ENCODE measurements at places on chromosomes 12 and 14.
A peak's percentile ranks its signal among the peaks of the same experiment; 100 is the strongest.

- DNase-seq: no peak
Measured at GRCh38 chr14:33857650-33858049, 93.2 kb downstream of the EGLN3 start.

DNA sequence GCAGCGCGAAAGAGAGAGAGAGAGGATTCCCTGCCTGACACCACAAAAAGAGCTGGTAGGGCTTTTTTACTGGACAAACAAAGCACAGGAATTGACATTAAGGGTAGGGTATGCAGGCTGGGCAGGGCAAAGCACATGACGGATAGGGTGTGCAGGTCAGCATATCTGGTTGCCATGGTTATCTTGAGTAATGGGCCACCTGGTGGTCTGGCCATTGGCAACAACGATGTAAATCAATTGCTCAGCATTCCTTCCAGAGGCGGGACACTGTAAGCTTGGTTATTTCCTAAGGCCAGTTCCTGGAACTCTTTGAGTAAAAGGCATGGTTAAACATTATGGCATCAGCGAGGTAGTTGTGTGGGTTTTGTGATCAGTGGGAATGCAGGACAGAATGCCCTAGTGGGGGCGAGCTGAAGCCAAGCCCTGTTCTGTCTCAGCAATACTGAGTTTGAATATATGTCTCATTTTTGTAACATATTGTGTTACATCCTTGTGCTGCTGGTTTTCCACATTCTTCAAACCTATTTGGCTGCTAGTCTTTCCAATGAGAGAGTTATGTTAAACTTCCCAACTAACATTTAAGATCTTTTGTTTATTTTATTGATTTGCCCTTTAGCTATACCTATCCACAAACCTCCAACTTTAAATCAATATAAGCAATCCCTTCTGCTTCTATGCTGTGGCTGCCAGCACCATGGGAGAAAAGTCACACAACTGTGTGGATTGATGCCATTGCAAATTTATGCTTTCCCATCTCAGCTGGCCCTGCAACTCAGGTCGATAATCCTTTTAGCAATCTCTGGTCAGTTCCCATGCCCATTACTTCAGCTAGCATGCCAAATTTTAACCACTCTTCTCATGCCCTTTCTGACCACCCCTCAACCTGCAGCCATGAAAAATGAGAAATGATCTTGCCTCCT is 396.7 kb upstream of the PDE3A start:
- DNase-seq: no peak

DNA sequence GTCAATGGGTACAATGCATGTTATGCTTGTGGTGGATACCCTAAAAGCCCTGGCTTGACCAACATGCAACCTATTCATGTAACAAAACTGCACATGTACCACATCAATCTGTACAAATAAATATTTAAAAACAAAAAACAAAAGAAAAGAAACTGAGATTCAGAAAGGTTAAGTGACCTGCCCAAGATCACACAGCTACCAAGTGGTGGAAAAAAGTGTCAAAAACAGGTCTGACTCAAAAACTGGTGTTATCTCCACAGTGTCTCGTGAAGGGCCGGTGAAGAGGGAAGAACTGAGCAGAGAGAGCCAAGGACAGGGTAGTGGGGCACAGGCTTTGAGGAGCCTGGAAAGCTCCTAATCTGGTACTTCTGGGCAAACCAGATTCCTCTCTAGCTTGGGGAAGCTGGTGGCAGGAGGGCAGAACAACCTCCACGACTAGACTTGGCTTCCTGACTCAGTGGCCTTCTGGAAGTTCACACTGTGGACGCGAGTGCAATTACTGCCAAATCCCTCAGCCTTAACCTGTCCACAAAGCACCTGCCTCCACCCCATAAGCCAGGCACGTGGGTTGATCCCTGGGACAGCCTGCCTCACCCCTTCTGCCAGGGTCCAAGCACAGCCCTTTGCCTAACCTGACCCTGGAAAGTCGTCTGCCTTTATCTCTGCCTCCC is 15.6 kb downstream of the ZBTB39 start:
- DNase-seq: peak; percentile 44

DNA sequence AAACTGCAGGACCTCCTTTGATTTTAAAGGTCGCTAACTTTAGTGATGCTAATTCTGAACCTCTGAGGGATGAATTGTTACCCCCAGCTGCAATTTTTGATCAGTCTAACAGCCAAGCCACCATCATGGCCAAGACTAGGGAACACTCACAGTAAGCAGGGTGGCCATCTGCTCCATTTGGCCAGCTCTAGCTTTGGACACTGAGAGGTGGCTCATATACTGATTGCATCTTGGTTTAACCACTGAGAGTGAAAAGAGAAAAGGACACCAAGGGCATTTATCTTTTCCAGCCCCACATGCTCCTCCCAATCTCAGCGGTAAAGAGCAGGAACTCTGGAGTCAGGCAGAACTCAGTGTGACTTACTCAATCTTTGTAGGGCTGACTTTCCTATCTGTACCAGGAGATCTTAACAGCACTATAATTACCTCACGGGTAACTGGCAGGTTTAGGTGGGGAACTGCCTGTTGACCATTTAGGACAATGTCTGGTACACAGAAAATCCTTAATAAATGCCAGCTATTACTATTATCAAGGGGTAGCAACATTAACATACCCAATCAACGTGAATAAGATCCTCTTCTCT is 6.2 kb downstream of the LPCAT3 start:
- no peak for DNase-seq

DNA sequence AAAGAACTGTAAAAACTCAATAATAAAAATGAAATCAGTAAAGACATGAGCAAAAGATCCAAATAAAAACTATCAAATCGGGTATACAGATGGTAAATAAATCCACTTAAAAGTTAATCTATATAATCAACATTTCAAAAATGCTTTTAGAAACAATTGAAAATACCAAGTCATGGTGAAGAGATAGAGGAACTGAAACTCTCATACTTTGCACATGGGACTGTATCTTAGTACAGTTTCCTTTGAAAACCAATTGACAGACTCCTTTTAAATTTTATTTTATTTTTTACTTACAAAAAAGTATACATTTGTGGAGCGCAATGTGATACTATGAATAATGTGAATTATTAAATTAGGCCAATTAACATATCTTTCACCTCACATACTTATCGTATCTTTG is 98.6 kb upstream of the FAR2 start:
- DNase-seq: no peak

GRCh38 chr14:71555654-71556559 is 376.3 kb upstream of the RGS6 start:
- DNase-seq: peak; percentile 76

GRCh38 chr14:67581643-67582042 is 18.4 kb downstream of the PIGH start:
- DNase-seq: no peak

DNA sequence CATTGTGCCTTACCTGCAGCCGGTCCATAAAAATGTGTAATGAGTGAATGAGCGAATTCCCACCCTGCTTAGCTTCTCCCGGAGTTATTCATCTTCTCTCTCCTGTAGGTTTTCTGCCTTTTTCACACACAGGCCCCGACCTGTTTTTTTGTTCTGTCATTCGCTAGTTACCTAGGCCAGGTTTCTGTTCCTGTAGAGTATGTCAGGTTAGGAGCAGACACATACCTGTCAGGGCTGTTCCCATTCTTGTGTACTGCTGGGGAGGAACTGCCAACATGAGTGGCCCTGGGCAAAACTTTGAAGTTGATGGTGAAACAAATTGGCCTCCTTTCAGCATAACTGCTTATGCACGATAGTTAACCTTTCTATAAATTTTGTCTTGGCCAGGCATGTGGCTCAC is 140.1 kb downstream of the SYNE2 start:
- DNase-seq: no peak

- no peak for DNase-seq
Measured at GRCh38 chr12:116647813-116648212, 88.6 kb downstream of the MAP1LC3B2 start.

DNA sequence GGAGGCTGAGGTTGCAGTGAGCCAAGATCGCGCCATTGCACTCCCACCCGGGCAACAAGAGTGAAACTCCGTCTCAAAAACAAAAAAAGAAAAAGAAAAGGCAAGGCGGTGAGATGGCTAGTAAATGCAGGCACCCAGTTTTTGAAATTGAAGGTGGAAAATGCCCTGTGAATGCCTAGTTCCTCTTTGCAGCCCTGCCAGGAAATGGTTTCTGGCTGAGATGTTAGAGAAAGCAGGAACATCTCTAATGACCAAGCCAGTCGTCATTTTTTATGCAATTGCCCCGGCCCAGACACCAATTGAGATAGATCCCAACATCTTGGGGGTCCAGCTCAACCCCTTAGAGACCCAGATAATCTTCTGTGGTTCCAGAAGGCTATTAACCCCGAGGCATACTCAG is 17.0 kb downstream of the SLC8A3 start:
- no peak for DNase-seq

- DNase-seq: no peak
Measured at GRCh38 chr12:101859664-101860607, 17.4 kb upstream of the DRAM1 start.

DNA sequence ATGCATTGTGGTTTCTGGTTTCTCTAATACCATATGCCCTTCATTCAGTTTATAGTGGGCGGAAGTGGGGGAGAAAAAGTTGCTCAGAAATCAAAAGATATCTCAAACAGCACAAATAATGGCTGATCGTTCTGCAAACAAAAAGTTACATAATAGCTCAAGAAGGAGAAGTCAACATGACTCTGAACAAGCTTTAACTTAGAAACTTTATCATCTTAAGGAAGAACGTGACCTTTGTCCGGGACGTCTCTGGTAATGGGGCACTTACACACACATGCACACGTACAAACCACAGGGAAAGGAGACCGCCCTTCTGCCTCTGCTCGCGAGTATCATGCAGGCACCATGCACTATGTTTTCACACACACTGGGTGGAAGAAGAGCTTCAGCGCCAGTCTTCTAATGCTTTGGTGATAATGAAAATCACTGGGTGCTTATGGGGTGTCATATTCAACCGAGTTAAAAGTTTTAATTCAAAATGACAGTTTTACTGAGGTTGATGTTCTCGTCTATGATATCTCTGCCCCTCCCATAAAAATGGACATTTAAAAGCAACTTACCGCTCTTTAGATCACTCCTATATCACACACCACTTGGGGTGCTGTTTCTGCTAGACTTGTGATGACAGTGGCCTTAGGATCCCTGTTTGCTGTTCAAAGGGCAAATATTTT is 4.7 kb downstream of the FOS start:
- no peak for DNase-seq

GRCh38 chr14:102771144-102771543 is 6.1 kb upstream of the TRAF3 start:
- no peak for DNase-seq
